ENCODE measurements at places on chromosomes 3 and 15.
A peak's percentile ranks its signal among the peaks of the same experiment; 100 is the strongest.

DNA sequence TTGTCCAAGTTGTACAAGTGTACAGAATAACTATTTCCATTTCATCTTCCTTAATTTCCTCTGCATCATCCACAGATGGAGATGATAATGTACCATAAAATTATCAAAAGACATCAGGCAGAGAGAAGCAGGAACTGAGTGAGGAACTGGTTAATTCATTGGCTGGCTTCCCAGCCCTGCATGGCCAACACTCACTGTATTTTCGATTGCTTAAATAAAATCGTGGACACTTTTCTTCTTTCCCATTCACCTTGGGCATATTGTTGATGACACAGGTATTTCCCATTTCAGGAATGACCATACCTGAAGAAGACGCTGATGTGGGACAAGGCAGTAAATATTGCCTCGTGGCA lies 144.2 kb upstream of the ABHD17C start:
- DNase-seq = no peak

DNA sequence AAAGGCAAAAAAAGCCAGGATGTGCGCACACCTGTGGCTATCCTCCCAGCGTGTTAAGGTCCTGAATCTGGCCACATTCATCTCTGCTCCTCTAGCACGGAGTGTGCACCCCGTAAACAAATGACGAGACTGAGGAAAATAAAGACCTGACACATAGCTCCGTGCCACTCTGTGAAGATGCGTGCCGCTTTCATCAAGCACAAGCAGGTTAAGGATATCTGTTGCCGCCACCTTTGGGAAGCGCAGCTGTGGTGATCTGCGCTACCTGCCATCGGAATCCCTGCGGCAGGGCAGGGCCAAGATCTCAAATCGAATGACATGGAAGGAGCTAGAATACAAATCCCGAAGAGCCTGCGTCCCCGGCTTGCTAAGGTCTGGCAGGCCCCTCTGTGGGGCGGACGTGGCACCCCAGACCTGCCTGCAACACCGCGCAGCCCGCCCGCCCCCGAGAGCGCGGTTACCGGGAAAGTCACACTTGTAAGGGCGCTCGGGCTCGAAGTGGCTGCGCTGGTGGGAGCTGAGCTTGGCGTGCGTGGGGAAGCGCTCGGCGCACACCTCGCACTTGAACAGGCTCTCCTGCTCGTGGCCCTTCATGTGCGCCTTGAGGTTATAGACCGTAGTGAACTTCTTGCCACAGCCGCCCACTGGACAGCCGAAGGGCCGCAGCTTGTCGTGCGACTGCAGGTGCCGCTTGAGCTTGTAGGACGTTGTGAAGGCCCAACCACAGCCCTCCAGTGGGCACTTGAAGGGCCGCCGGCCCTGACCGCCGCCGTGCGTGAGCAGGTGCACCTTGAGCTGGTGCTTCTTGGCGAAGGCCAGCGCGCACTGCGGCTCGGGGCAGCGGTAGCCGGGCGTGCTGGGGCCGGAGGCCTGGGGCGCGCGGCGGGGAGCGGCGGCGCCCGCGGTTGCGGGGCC lies 936 bp downstream of the ZXDC start:
- DNase-seq = peak; percentile 80

DNA sequence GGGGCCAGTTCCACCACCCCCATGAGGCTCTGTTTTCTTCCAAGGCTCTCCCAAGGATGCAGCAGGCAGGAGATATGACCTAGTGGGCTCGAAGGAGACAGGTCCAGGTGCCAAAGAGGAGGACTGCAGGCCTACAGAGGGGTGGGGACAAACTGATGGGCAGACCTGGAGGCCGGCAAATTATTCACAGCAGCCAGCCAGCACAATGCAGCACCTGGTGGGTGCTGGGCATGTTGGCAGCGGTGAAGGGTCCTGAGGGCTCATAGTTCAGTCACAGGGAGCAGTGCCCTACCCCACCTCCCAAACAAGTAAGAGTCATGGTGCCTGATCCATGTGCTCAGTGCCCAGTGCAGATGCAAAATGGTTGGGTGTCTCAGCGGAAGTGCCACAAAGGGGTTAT lies 171.7 kb downstream of the ABHD5 start:
- no peak for DNase-seq

GRCh38 chr15:35540885-35541284 lies 5.1 kb downstream of the DPH6 start:
- DNase-seq = no peak

DNA sequence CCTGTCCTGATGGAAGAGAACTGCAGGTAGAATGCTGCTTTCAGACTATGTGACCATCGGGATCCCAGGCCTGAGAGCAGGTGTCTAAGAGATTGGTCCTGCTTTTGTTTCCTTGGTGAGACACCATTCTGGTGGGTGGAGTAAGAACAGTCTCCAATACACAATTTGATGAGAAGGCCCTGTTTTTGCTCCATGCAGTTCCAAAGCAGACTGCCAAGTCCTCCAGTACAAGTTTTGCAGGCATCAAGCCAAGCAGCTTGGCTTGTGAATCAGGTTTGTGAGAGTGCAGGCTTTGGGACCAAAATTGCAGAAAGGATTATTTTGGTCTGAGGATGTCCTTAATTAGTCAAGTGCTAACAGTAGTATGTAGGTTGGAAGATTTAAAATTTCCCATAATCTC lies 381.6 kb downstream of the FOXP1 start:
- DNase-seq = no peak
